ENCODE measurements at places on chromosomes 2 and 18. TPM values are rescaled to one million over a fixed set of nuclear protein-coding genes. Genes with fewer than 3 reads are reported as not detected.

GRCh38 chr2:86044045-86044444, 61.6 kb downstream of the POLR1A start:
- no peak for DNase-seq

DNA sequence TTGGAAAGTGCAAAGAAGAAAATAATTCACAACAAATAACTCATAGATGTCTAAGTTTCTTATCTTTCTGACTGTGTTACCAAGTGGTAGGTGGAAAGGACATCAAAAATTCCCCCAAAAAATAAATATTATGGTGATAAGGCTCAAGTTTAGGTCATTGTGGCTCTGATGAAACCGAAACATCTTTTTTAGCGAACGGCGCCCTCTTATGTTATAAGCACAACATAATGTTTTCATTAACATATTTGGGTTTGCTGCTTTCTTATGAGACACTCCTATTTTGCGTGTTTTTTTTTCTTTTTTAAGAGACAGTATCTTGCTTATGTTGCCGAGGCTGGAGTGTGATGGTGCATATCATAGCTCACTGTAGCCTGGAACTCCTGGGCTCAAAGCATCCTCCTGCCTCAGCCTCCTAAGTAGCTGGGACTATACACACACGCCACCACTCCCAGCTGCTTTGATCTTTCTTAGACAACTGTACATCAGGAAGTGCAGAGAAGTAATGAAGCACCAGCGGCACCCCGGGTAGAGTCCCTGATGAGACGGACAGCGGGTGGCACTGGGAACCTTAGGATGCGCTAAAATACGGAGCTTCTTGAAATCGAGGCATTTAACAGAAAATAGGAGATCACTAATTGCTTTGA, 38.5 kb upstream of the SLC35G4 start:
- no peak for DNase-seq

- DNase-seq = no peak
Observed at GRCh38 chr18:59380706-59381105, 21.6 kb upstream of the LMAN1 start.

- no peak for DNase-seq
Observed at GRCh38 chr2:39099870-39100728, 20.8 kb downstream of the SOS1 start.

DNA sequence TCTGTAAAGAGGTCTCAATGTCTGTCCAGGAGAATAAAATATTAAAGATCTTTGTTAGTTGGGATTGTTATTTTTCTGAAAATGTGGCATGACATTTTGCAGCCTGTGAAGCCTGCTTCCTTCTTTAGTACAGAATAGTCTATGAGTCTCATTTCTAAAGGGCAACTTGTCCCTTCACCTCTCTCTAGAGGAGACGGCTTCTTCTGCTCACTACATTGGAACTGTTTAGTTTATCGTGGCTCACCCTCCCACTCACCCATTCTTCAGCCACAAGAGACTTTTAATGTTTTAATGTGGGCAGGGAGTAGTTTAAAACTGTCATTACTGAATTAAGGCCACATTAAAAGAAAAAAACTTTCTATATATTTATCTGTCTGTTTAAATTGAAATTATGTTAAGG, 161.0 kb downstream of the BARD1 start:
- no peak for DNase-seq

Gene CDH19
- 0.39 TPM for polyA plus RNA-seq

DNA sequence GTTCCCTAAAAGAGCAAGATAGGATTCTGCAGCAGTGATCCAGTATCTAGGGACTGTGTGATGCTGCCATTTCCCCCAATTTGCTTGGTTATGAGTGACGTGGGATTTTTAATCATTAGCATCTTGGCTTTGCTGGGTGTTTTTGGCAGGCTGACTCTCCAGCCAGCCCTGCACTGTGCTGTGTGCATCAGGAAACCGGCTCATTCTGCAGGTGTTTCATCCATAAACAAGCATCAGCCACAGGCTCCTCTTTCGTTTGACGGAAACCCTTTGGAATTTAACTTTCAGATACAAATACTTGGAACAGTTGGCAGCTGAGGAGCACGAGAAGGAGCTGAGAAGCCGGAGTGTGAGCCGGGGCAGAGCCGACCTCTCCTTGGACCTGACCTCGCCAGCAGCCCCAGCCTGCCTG, 135.9 kb downstream of the TPGS2 start:
- DNase-seq = no peak

Gene CDH2
- polyA plus RNA-seq = 83.8 TPM

DNA sequence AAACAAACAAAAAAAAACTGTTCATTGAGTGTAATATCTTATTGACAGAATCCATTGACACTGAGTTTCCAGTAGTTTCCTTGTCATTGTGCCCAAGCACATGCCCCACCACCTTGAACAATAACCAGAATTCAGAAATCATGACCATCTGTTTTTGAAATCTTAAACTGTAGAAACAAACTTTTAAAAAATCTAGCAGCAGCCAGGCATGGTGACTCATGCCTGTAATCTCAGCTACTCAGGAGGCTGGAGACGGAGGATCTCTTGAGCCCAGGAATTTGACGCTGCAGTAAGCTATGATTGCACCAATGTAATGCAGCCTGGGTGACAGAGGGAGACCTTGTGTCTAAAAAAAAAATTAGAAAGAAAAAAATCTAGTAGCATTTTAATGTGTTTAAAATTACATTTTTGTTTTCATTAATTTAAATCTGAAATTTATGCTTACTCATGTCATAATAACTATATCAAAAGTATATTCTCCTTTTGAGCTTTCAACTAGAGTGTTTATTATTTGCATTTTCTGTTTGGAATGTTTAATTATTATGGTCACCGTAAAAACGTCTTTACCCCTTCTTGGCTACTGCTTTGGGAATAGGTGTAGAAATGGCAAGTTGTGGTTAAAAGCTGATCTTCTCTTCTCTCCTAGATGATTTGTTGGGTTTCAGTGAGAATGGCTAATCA, 25.2 kb upstream of the STON1 start:
- no peak for DNase-seq

DNA sequence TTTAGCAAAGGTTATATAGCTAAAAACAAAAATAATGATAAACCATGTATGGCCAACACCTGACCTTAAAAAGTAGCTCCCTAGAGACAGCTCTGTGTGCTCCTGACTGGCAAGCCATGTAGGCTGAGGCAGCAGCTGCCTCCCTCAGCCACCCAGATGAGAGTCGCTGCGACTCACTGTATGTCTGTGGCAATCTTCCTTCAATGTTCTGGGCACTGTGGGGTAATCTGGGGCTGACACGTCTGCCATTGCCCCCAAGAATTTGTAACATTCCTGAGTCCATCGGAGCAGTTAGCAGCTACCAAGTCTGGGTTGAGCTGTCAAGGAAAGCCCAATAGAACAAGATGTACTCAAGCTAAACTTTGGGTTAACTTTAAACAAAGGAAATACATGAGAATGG, 106.4 kb upstream of the DAPL1 start:
- DNase-seq = no peak

Gene MAL
- 352 TPM for polyA plus RNA-seq

Gene ABCG8
- 1.1 TPM for polyA plus RNA-seq
